CD4-positive, alpha-beta memory T cell (primary cell): ENCODE measurements at places on chromosomes 4 and X. TPM values are rescaled to one million over a fixed set of nuclear protein-coding genes. Genes with fewer than 3 reads are reported as not detected.

REELD1 gene
- 0.58 TPM for total RNA-seq

BMX gene
- total RNA-seq = not detected

POLN gene
- total RNA-seq = 4.4 TPM

FGG gene
- not detected for total RNA-seq

COQ2 gene
- total RNA-seq = 6.5 TPM

DOCK11 gene
- total RNA-seq = 110 TPM

HSFX3 gene
- total RNA-seq = not detected

USP17L10 gene
- total RNA-seq = not detected

FREM3 gene
- not detected for total RNA-seq

GPM6B gene
- total RNA-seq = not detected

NPY2R gene
- not detected for total RNA-seq

SUPT20HL2 gene
- not detected for total RNA-seq

- no peak for DNase-seq
Measured at GRCh38 chr4:36872679-36873078, 371.9 kb upstream of the NWD2 start.

DNA sequence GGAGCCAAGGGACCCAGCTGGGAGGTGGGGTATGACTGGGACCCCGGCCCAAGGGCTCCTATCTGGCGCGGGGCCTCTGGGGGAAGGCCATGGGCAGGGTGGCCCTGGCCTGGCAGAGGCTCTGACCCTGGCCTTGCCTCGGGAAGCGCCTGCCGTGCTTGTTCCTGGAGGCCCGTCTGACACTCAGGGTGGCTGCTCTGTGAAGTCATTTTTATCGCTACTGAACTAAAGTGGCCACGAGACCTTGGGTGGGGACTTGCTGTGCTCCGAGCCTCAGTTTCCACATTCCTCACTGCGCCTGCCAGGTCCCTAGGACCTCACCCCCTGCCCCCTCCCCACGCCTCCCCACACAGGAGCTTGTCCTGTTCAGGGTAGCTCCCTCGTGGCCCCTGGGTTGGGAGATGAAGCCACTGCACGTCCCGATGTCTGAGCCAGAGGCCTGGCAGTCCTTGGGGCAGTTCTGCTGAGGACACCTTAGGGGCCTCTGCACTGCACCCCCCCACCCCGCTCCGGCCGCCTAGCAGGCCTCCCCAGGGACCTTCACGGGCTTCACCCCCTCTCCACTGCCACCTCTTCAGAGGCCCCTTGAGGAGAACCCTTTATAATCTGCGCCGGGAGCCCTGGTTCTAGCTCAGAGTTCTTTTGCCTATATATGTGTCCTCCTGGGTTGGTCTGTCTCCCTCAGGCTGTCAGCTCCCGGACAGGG, 639 bp upstream of the SORCS2 start:
- no peak for DNase-seq

- no peak for DNase-seq
Measured at GRCh38 chr4:52572936-52573485, 86.1 kb downstream of the USP46 start.

DNA sequence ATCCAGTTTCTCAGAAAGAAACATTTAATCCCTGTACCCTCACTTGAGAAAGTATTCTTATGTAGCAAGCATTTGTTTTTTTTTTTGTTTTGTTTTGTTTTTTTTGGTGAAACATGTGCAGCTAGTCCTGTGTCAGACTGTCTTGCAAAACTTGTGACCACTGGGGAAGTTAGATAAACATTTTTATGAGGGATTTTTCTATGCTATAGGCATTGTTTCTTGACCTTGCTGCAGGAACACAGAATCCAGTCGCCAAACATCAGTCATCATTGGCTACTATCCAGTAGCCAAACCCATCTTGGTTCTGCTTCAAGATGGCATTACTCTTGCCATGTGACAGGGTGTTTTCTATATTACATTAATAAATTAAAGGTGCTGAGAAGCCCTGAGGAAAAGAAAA, 7.7 kb upstream of the MAPK10 start:
- no peak for DNase-seq

GRCh38 chrX:124573468-124573867, 227.1 kb downstream of the SH2D1A start:
- DNase-seq = no peak

GRCh38 chrX:100659431-100660137, 15.6 kb downstream of the SRPX2 start:
- no peak for DNase-seq

- DNase-seq = no peak
Measured at GRCh38 chr4:62797221-62797620, 1597.1 kb downstream of the ADGRL3 start.

- no peak for DNase-seq
Measured at GRCh38 chr4:138451276-138451663, 209.1 kb upstream of the SLC7A11 start.

DNA sequence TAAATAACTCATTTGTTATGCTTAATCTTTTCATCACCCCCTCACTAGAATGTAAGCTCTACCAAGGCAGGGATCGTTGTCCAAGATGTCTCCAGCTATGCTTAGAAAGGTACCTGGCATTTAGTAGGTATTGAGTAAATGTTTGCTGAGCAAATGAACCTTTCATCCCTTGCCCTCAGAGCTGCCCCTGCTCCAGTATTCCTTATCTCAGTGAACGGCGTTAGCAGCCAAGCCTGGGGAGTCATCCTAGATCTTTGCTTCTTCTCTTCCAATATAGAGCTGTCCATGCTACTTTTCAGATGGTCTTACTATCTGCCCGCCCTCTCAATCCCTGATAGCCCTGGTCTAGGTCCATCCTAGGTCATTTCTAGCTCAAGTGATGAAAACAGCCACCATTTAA, 188.4 kb downstream of the NR3C2 start:
- DNase-seq = no peak

- no peak for DNase-seq
Measured at GRCh38 chr4:17812801-17813200, 2.0 kb downstream of the NCAPG start.

- no peak for DNase-seq
Measured at GRCh38 chr4:89994176-89994873, 99.7 kb downstream of the MMRN1 start.

DNA sequence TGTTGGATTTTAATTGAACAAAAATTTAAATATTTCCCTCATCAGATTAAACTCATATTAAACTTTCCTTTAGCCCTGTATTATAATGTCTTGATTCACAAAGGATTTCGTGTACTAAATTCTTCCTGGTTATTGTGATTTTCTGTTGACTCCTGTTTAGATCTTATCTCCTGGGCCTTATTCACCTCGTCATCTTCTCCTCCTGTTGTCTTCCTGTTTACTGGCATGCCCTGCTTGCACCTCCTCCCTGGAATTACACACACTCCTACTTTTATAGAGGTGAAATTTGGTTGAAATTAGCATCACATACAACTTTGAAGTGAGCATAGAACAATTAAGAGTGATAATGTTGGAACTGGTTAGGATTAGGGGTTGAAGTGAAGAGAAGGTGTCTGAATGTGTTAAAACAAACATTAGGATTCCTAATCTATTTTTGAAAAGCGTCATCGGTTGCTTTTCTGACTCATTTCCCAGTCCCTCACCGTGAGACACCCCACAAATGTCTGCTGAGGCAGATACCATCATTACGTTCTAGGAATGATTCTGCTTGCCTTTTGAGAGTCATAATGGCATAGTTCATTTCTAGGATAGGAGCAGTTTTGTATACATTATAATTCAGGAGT, 32.5 kb downstream of the TLL1 start:
- DNase-seq = no peak

DNA sequence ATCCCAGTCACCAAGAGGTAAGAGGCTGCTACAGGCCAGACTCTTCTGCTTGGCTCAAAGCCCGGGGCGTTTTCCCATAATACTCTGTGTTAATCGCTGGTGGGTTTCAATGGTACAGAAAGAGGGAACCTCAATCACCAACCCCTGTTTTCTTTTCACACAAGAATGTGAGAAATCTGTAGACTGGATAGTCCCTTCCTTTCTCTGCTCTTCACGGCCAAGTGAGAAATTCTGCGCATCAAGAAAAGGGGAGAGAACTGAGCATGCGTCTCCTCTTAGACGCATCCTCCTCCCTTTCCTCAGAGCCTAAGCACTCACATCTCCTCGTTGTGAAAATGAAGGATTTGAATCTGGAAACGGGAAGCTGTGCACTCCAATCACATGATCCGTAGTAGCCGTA, 64.7 kb downstream of the CLNK start:
- no peak for DNase-seq

- no peak for DNase-seq
Measured at GRCh38 chr4:8364848-8365350, 75.6 kb downstream of the ACOX3 start.

DNA sequence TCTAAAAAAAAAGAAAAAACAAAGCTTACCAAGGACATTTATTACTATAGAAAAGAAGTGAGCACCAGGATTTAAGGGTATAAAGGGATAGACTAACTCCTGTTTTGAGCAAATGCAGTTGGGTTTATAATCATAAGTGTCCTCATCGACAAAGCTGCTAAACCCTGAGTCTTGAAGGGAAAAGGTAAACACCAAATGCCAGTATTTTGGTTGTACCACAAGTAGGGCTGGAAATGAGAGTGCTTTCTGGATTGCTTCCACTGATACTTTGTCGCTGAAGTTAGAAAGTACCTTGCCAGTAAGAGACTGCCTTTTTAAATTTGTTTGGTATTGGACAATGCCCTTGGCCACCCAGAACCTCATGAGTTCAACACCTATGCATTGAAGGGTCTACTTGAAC, 53.7 kb downstream of the WDFY3 start:
- DNase-seq = no peak

- peak; percentile 46 for DNase-seq
Measured at GRCh38 chr4:153950100-153950979, 161.5 kb upstream of the SFRP2 start.

- DNase-seq = no peak
Measured at GRCh38 chr4:3107691-3108121, 33.2 kb downstream of the HTT start.

DNA sequence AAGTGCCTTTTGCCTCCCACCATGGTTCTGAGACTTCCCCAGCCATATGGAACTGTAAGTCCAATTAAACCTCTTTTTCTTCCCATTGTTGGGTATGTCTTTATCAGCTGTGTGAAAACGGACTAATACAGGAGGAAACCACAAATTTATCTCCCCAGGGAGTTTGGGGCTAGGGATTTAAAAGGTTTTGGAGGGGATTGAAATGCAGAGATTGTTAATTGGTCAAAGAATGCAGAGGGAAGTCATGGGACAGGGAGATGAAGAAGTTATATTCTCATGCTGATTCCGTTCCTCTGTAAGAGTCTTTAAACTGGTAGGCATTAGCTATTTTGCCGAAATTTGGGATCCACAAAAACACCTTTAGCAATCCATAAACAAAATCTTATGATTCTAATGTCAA, 57.9 kb downstream of the TKTL2 start:
- DNase-seq = no peak

- no peak for DNase-seq
Measured at GRCh38 chr4:134702374-134702773, 500.8 kb upstream of the PABPC4L start.

DNA sequence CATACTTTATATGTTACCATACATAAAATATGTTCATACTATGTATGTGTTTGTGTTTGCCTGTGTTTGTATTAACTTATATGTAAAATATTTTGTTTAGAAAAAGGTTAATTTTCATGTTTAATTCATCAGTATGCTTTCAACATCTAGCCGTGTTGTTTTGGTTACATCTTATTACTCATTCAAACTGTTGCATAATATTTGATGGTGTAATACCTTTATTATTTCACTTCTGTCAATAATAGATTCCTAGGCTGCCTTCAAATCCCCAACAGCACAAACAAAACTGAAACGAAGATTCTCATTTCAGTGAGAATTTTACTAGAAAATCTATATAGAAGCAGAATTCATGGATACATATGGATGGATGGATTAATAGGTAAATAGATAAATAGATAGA, 462.3 kb upstream of the ADGRL3 start:
- no peak for DNase-seq

DNA sequence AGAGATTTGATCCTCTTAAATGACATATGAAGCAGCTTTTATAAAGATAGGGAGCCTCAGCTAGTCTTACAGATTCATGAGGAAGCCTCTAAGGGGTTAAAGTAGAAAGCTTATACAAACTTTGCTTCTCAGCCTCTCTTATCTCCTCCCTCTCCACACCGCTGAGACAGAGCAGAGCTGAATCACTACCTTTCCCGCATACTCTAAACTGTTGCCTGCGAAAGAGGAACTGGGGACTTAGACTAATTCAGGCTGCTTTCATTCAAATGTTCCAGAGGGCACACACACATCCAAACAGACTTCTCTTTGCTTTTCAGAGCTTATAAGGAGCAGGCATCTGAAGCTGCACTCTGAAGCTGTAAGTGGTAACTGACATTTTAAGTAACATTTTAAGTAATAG, at the start of gene SERTM2:
SERTM2 (plus strand) TSS at position 169 of the 400 bp plus-strand sequence. CDS start 7,213 bp downstream, outside the sequence.
- DNase-seq = no peak

- DNase-seq = no peak
Measured at GRCh38 chr4:161894493-161895167, 269.2 kb downstream of the FSTL5 start.

- no peak for DNase-seq
Measured at GRCh38 chr4:77582711-77583110, 22.9 kb upstream of the CXCL13 start.

DNA sequence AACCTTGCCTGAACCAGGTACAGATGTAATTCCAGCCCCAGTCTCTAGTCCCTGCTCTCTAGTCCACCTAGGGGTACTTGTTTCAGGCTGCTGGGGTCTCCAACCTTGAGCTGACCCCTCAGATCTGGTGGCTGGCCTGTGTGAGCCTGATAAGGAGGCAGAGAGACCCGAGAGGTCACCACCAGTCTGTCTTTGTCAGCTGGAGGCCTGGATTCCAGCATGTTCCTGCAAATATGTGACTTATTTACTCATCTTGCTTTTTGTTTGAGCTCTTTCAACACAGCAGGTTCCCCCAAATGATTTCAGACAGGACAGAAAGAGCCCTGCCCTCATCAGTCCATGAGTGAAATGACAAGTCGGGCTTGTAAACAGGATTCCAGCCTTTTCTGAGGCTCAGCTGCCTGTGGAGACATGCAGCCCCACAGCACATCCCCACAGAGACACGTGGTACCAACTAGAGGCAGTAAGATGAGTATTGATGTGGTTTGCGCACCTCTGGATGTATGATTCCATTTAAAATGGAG, 37.5 kb upstream of the STK26 start:
- DNase-seq = peak; percentile 7

DNA sequence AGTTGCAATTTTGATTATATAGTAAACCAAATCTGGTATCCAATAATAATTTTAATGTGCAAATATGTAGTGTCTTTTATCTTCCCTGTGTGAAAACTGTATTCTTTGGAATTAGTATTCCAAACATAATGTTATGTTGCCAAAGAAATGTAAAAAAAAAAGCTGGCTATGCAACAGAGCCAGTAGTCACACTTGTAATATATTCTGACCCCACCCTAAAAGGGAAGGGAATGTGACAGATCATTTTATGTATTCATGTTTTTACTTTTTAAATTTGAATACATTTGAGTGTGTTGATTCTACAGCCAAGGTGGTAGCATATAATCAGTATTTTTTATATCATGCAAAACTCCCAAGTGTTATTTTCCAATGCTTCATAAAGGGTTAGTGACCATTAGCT, 27.9 kb upstream of the MCUB start:
- DNase-seq = no peak

DNA sequence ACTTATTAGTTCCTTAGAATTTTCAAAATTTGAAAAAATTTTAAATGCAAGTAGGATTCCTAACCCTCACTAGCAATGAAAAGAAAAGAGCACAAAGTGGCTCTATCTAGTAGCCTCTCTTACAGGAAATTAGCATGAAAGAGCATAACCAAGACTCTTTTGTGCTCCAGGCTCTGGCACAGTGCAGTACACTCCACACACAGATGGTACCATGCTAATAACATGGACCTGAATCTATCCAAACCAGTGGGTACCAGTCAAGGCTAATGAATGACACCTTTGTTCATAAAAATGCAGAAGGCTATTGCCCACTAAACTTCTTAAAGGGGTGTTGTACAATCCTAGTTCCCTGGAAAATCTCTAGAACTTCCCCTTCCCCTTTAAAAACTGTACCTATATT, 119.0 kb downstream of the MANBA start:
- DNase-seq = no peak
